ENCODE measurements at places on chromosomes 2 and 18. TPM values are rescaled to one million over a fixed set of nuclear protein-coding genes. Genes with fewer than 3 reads are reported as not detected.

CGREF1 gene
- total RNA-seq: 7.8 TPM

CLEC4F gene
- not detected for total RNA-seq

SERPINB13 gene
- not detected for total RNA-seq

SLC30A3 gene
- 2.1 TPM for total RNA-seq

SLC11A1 gene
- total RNA-seq: 0.26 TPM

DCDC2C gene
- total RNA-seq: 0.38 TPM

TCF23 gene
- not detected for total RNA-seq

ITGB1BP1 gene
- 164 TPM for total RNA-seq

LAMA3 gene
- total RNA-seq: 55.8 TPM

POLR1B gene
- total RNA-seq: 26.5 TPM

CCDC74B gene
- 6.4 TPM for total RNA-seq

KIAA2012 gene
- not detected for total RNA-seq

MREG gene
- 4.9 TPM for total RNA-seq

NRBP1 gene
- total RNA-seq: 138 TPM

ANKRD36B gene
- 4.5 TPM for total RNA-seq

MROH2A gene
- total RNA-seq: 0.26 TPM

SCN9A gene
- total RNA-seq: 4.4 TPM

GPC1 gene
- 242 TPM for total RNA-seq

AP1S3 gene
- 32.8 TPM for total RNA-seq

REG3A gene
- total RNA-seq: not detected

TTC39C gene
- total RNA-seq: 17.2 TPM

ITGB6 gene
- total RNA-seq: 0.58 TPM

GRB14 gene
- 4.5 TPM for total RNA-seq

RBM44 gene
- total RNA-seq: 0.23 TPM

ACVR1C gene
- not detected for total RNA-seq

ALPI gene
- total RNA-seq: not detected

WNT10A gene
- 0.10 TPM for total RNA-seq

MALL gene
- total RNA-seq: 142 TPM

NCK2 gene
- 22.5 TPM for total RNA-seq

SH3RF3 gene
- total RNA-seq: 0.61 TPM

TUBB8B gene
- total RNA-seq: not detected

ITPRIPL1 gene
- total RNA-seq: not detected

CNGA3 gene
- total RNA-seq: not detected

SEC11C gene
- total RNA-seq: 49.9 TPM

CFC1 gene
- total RNA-seq: not detected

SCTR gene
- not detected for total RNA-seq

PLEKHH2 gene
- total RNA-seq: 2.5 TPM

ERBB4 gene
- total RNA-seq: not detected

CIB4 gene
- total RNA-seq: 0.38 TPM

ZNF892 gene
- total RNA-seq: 0.25 TPM

POU3F3 gene
- not detected for total RNA-seq

PSMA8 gene
- not detected for total RNA-seq

ADGRF3 gene
- total RNA-seq: 0.06 TPM

Data from A549 treated with Mapracorat at 1 μM for 4 hours (cell line).